ENCODE measurements at places on chromosomes 7 and 10. TPM values are rescaled to one million over a fixed set of nuclear protein-coding genes. Genes with fewer than 3 reads are reported as not detected.

Gene DENND2A
- not detected for total RNA-seq

Gene PPP3CB
- 36.5 TPM for total RNA-seq

Gene ADRB1
- 0.40 TPM for total RNA-seq

Gene CTAGE6
- total RNA-seq, result 1.3 TPM

Gene LAMB4
- not detected for total RNA-seq

Gene LIPJ
- total RNA-seq, result not detected

Gene SLC16A9
- total RNA-seq, result 1.2 TPM

Gene RAB19
- 6.4 TPM for total RNA-seq

Gene IL15RA
- total RNA-seq, result 23.5 TPM
